ENCODE measurements at places on chromosomes 7 and 10.

DNA sequence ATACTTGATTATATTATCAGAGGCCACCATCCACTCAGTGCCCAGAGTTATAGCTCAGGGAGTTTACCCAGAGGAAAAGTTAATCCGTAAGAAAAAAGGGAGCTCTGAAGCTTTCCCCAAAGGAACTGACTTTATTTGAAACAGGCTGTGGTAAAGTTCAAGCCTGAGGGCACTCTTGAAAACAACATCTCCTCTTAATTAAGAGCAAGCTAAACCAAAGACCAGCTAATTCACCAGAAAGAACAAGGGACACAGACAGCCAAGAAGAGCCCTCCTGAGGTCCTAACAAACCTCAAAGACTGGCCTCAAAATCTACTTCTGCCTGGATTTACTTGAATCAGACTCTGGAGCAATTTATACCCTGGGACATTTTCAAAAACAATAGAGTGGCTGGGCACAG lies 159.6 kb upstream of the CHST15 start:
- DNase-seq = no peak

DNA sequence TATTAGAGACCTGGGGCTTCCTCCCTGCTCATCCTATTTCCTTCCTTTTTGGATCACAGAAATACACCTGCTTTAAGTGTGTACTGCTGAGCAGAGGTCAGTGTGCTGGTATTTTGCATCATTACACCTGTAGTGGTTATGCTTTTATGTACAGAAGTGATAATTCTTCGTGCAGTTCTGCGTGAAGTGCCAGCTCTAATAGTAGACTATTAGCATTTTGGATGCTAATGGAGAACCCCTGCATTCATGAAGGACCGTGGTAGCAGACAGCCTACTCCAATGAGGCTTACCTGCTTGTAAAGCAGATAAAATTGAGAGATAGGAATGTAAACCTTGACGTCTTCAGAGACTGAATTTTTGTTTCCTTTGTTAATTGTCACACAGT lies 114.3 kb downstream of the CDK14 start:
- DNase-seq = no peak

DNA sequence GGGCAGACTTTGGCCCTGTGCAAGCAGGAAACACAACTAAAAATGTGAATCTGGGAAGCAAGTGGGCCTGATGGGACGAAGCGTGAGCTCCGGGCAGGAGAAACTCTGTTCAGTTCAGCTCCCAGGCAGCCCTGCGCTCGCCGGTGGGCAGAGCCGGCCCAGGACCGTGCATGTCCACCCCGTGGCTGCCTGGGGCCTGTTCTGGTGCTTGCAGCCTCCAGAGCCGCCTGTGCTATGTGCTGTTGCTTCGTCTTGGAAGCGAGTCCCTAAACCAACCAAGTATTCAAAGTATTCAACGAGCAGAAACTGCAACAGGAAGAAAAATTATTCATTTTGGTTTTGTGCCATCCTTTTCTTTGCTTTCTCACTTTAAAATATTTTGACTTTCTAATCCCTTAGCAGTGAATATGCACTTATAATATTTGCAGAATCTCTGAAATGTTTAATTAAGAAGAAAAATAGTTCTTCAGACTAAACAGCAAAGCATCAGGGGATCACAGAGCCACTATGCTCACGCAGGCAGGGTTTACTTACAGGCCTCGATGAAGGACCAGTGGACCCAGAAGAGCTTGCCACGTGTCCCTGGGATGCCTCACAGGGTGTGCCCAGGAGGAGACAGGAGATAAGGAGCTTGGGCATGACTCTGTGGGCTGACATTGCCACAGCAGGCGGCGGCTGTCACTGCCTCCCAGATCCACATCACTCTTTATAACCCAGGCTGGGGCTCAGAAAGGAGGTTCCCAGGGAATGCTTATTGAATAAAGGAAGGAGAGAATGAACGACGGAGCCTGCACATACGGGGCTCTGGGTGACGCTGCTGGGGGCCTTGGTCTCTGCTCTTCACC lies 45.6 kb downstream of the VIPR2 start:
- no peak for DNase-seq

DNA sequence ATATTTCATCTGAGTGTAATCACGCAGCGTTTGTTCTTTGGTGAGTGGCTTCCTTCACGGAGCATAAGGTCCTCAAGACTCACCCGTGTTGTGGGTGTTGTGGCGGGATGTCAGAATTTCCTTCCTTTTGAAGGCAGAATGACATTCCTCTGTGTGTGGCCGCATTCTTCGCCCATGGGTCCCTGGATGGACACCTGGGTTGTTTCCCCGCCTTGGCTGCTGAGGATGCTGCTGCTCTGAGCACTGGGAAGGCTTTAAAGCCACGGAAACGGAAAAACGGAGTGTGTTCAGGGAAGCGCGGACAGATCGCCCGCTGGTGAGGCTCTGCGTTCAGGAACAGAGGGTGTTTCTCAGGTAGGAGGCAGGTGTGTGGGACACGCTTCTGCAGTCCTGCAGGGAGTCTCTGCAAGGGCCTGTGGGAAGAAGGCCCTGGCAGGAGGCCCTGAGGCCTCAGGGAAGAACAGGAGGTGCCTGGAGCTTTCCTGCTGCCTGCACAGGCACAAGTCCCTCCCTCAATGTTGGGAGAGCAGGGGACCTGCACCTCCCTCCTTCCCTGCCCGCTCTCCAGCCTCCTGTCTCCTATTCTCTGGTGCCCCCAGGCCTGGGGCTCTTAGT lies 35.7 kb upstream of the SHH start:
- DNase-seq = no peak

DNA sequence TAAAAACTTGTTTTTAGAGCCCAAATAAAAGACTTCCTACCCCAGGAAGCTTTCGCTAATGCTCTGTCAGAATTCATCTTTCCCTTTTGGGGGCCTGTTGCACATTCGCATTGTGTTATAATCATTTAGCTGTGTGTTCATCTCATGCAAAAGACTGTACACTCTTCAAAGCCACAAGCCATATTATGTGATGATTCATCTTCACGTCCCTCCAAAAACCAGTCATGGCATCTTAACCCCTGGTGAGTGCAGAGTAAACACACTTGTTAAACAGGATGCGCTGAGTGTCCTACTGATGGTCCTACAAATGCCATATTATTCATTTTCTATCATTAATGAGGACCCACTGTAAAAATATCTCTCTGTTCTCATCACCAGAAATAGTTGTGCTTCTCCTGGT lies 235.4 kb downstream of the KIAA1217 start:
- DNase-seq = no peak

- no peak for DNase-seq
These were observed 187.9 kb downstream of the CACNA2D1 start for GRCh38 chr7:82255706-82256105.

DNA sequence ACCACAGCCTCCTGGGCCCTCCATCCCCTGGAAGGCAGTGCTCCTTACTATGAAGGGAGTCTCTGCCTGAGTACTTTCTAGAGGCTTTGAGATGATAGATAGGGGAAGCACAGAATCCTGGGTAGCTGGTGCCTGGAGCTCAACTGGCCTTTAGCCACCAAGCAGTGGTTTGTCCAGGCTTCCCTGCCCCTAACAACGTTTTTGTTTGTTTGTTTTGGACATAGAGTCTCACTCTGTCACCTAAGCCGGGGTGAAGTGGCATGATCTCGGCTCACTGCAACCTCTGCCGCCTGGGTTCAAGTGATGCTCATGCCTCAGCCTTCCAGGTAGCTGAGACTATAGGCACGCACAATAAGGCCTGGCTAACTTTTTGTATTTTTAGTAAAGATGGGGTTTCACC lies 289.4 kb downstream of the PLXNA4 start:
- DNase-seq = no peak

DNA sequence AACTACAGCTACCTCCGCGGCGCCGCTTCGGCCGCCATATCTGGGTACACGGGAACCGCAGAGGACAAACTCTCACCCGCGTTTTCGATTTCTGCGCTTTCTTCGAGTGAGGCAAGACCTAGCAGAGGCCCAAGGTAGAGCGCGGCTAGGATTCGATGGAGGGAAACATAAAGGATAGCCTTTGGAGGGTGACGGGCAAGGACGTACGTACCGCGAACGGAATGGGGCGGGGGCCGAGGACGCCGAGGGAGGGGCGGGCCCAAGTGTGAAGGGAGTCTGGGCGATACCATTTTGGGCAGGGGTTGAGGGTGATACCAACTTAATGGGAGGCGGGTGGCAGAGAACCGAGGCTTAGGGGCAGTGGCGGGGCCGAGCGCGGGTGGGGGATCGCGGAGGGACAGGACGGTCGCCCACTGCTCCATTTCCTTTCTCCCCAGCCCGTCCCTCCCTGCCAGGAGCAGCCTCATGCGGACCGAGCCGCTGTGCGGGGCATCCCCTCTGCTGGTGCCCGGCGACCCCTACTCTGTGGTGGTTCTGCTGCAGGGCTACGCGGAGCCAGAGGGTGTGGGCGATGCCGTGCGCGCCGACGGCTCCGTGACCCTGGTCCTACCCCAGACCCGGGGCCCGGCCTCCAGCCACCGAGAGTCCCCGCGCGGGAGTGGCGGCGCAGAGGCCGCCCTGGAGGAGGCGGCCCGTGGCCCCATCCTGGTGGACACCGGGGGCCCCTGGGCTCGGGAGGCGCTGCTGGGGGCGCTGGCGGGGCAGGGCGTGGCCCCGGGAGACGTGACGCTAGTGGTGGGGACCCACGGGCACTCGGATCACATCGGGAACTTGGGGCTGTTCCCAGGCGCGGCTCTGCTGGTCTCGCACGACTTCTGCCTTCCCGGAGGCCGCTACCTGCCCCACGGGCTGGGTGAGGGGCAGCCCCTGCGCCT lies at the start of gene MBLAC1:
MBLAC1 (plus strand) TSS at position 37 of the 935 bp plus-strand sequence; CDS start at position 466, 429 bp downstream.
- DNase-seq = peak; percentile 83

DNA sequence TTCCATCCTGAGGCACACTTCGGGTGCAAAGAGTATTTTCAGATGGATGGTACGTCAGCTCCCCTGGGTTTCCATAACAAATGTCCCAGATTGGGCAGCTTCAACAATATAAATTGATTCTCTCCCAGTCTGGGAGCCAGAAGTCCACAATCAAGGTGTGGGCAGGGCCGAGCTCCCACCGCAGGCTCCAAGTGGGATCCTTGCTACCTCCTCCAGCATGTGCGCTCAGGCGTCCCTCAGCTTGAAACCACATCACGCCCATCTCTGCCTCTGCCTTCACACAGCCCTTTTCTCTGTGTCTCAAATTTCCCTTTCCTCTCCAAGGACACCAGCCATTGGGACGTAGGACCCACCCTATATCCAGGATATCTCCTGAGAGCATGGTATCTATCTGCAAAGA lies 153.5 kb downstream of the DIP2C start:
- DNase-seq = no peak

- DNase-seq = peak; percentile 38
These were observed 26.7 kb downstream of the CYCS start for GRCh38 chr7:25098096-25099046.

DNA sequence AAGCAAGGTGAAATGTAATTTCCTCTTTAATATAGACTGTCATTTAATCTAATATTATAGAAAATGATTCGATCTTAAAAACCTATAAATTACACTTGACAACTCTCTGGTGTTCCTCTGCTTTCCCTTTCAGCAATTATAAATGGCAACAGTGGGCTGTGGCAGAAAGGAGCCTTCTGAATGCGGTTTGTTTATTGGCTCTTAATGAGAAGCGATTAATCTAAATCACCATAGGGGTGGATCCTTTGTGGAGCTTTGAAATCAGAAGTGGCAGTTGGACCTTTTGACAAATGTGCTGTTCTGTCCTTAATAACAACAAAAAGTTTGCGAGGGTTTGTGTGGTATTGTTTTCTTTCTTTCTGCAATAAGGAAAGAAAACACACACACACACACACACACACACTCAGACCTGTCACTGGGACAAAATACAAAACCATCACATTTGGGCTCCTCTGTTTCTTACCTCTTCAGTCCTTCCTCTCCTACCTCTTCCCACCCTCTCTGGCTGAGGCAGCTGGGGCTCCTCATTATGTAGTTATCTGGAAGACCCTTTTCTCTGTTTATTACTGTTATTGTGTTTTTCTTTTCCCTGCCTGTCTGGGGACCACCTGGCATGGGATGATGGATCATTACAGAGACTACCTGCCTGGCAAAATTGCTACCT lies 316.2 kb downstream of the SORCS3 start:
- DNase-seq = no peak

- no peak for DNase-seq
These were observed 53.1 kb upstream of the KMT2E start for GRCh38 chr7:104960741-104961448.

DNA sequence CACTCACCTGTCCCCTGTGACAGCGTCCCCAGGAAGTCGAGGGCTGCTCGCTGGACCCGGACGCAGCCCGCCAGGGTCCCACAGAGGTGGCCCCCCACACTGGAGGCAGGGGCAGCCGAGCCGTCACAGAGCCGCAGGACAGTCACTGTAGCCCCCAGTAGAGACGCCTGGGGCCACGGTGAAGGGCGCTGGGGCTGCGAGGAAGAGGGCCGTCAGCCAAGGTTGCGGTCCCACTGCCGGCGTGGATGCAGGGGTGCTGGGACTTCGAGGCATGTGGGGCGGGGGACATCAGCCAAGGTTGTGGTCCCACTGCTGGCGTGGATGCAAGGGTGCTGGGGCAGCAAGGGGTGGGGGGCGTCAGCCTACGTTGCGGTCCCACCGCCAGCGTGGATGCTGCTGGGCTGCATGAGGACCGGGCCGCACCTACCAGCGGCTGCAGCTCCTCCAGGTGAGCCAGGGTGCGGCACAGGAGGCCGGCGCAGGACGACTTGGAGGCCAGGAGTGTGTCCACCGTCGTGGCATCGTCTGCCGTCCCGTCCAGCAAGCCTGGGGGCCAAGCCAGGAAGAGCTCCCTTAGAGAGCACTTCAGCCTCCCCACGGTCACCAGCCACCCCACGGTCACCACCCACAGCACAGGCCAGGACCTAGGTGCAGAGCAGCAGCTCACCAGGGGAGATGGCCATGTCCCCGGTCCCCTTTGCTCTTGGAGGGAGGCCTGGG lies 13.9 kb downstream of the BRAT1 start:
- no peak for DNase-seq

DNA sequence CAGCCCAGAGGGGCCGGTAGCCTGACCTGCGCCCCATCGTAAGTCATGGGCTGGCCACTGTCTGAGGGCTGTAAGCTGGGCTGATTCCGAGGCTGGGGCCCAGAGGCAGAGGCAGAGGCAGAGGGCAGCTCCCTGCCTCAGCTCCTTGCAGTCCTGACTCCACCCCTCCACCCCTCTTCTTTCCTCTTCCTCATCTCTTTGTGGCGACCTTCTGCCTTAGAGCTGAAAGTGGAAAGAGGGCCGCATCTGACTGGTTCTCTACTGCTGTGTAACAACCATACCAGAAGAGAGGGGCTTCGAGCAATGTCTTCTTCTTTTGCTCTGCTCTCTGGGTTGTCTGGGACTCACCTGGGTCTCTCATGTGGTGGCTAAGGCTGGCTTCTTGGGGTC lies 179.1 kb downstream of the RPS24 start:
- no peak for DNase-seq

Measured in activated CD4-positive, CD25-positive, alpha-beta regulatory T cell treated with anti-CD3 and anti-CD28 coated beads, Interleukin-2, amount 50 U/mL, for 16 hours (primary cell).